Activated T-cell treated with anti-CD3 and anti-CD28 coated beads for 4 hours (primary cell): ENCODE measurements at places on chromosomes 1 and 21.

- no peak for DNase-seq
Observed at GRCh38 chr1:247749870-247750269, 1.9 kb upstream of the OR14A2 start.

GRCh38 chr21:28455253-28455600 lies 537.5 kb downstream of the LTN1 start:
- DNase-seq: no peak

DNA sequence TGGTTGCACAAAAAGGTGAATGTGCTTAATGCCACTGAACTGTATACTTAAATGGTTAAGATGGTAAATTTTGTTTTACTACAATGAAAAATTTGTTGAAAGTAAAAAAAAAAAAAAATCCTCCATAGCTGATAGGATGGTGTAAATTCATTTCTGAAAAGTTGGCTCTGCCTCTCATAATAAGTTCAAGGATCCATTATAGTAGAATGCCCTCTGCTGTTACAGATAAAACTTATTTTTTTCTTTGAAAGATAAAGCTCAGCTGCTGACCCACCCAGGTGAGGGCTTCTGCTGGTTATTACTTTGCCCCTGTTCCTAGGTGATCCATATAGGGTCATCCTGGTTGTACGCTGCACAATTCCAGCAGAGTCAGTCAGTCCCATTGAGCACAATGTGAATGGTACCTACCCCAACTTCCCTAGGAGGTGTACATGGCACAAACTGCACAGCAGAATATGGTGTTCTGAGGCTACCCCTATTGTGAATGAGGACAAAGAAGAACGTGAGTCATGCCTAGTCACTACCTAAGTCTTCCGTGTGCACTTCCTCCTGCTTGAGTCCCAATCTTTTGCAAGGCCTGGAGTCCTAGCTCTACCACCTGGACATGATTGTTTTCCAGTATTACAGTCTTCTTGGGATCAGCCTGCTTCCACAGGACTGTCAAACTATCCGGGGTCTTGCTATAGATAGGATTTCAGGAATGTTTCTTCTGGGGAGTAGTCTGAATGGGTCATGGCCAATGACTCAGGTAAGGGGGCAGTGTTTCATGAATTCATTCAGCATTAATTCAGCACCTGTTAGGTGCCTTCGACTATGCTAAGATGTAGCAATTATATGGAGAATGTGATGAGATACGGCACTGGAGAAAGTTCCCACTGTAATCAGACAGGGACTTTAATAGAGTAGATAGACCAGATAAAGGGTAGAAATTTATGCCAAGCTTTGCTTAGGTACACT lies 20.8 kb upstream of the CD5L start:
- no peak for DNase-seq

GRCh38 chr1:68180441-68181164 lies 51.7 kb downstream of the WLS start:
- no peak for DNase-seq

DNA sequence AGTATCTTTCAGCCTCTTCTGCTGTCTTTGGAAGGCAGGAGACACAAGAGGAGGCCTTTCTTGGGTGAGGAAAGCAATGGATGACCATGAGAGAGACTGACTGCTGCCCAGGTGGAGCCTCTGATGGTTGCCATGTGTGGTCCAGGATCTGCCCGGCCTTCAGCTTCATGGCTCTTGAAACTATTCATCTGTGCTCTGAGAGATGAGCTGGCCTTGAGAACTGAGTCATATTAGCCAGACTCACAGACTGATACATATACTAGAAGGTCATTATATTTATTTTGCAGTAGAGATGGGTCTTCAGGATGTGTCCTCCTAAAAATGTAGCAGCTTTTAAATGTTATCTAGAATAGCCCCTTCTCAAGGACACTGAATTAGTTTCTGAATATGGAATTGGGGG lies 33.7 kb downstream of the PTGFRN start:
- DNase-seq: no peak

GRCh38 chr1:152224093-152224492 lies at the start of gene HRNR:
HRNR (minus strand) TSS chr1:152224193; CDS start chr1:152223253, 940 bp downstream.
- DNase-seq: no peak

DNA sequence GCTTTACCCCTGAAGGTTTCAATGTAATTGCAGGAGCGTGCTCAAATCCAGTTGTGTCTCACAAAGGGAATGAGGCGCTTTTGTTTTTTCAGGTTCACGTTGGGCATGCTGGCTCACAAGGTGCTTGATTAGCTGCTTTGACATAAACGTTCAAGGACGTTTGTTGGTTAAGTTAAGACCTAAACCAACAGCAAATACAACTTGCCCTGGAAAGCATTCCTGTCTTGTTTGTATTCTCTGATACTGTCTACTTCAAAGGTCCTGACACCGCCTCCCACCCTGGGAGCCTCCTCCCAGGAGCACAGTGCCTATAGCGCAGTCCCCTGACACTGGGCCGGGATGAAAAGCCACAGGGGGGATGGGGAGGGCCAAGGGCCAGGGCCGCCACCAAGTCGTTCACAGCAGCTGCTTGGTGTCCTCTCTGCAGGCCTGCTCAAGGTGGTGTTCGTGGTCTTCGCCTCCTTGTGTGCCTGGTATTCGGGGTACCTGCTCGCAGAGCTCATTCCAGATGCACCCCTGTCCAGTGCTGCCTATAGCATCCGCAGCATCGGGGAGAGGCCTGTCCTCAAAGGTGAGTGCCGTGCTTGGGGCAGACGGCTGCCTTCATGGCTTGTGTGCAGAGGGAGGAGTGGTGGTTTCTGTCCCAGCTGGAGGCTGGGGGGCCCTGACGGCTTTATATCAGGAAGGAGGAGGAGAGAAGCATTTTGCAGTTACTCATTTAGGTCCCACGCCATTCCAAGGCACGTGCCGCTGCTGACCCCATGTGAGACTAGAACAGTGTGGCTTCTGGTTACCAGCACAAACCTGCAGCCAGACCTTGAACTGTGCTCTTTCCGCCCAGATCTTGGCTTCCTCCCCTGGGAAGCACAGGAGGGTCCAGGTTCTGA lies 6.1 kb downstream of the FAM3B start:
- DNase-seq: no peak

- DNase-seq: no peak
Observed at GRCh38 chr1:68918563-68918962, 421.7 kb upstream of the DEPDC1 start.

GRCh38 chr1:83857103-83857502 lies 141.8 kb downstream of the TTLL7 start:
- DNase-seq: no peak

DNA sequence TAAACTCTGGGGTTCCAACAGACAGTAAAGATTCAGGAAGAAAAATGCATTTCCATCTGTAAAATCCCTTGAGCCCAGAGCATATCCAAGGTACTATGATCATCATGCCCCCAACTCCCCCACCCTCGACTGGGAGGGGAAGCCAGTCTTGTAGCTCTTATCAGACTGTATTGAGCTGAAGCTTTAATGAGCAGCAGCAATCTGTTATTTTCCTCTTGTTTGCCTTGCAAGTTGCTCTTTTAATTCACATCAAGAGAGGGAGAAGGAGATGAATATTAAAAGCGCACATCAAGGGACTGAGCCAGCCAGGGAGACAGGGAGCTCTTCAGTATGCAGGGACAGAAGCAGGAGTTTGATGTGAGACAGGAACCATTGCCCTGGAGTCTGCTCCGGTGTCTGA lies 52.5 kb upstream of the KCNA3 start:
- no peak for DNase-seq

DNA sequence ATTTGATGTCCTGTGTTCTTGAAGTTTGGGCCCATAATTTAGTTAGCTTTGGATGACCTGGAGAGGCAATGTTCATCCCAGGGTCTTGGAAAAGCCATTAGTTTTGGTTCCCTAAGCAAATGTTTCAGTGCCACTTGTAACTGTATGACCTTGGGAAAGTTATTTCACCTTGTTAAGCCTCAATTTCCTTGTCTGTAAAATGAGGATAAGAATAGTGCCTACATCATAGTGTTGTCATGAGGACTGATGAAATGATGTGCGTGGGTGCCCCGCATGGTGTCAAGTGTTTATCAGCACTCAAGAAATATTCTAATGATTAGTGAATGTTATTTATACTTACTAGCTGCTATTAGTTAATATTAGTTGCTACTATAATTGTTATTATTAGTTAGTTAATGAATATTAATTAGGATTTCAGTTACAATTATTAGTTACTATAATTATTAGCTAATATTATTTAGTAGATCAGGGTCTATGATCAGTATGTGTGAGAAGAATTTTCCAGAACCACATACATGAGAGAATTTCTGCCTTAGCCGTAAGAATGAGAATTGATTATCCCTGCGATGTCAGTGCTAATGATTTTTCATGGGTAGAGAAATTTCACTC lies 1.9 kb downstream of the SH3BGR start:
- no peak for DNase-seq

DNA sequence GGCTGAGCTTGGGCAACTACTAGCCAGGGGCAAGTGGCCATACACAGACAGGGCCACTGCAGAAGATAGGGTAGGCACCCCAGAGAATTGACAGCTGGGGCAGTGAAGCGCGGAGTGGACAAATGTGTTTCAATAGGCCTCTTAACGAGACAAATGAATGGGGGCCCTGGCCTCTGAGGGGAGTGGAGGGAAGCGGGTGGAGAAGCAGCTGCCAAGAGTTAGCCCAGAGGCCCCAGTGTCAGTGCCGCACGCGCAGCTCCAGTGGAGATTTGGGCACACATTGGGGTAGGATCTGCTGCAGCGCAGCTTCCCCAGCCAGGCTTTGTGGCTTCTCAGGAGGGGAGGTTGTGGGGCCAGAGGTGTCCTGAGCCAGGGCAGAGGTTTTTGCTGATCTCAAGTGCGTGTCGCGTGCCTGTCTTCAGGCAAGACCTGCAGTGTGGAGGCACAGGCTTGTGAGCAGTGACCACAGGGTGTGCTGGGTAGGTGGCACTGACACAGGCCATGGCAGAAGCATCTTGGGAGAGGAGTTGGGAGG lies 16.9 kb downstream of the PTPRF start:
- DNase-seq: no peak

DNA sequence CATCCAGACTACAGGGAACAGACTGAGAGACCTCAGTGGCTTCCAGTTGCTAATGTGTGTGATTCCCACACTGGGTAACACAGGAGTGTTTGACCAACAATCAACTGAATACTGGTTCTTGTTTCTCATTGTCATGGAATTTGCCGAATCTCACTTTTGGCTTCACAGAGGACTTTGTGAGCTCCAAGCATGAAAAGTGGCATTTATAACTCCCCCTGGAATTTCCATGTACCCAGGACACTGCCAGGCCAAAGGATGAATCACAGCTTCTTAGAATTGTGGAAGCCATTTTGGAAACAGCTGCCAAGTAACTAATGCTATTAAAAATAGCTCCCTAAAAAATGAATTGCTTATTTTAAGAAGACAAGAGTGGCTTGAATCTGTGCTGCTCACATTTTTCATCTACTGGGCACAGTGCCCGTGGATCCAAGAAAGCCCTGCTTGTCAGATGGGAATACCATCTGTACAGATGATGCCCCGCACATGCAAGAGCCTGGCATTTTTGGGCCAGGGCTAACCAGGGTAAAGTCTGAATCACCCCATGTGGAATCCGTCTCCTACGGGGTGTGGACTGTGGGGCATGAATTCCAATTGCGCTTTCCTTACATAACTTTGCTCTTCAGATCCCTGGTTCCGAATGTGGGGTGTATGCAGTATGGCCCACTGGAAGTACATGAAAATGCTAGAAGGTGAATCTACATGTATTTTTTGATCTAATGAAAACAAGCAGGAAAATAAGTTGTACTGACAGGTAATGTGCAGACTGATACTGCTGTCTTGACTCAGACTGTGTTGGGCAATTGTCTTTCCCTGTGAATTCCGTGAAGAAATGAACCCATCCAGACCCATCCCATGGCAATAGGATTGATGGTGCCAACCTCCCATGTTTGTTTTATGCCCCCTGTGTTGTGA lies 487.3 kb downstream of the SIPA1L2 start:
- DNase-seq: no peak

GRCh38 chr1:158117854-158118704 lies 62.6 kb upstream of the CD1D start:
- peak; percentile 22 for DNase-seq

DNA sequence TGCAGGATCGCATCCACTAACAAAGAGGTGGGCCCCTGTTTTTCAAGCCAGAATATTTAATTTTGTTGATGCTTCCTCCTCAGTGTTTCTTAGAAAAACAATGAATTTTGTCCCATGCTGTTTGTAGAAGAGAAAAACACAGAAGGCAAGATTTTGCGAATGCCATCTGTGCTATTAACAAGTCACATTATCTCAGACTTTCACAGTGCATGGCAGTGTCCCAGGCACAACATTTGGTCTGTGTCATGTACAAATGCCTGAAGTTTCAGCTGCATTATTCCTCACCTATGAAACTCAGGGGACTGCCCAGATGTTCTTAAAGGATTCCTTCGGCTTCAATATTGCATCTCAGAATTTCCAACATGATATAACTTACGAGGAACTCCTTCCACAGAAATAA lies 99.6 kb upstream of the ZC3H11B start:
- DNase-seq: no peak

DNA sequence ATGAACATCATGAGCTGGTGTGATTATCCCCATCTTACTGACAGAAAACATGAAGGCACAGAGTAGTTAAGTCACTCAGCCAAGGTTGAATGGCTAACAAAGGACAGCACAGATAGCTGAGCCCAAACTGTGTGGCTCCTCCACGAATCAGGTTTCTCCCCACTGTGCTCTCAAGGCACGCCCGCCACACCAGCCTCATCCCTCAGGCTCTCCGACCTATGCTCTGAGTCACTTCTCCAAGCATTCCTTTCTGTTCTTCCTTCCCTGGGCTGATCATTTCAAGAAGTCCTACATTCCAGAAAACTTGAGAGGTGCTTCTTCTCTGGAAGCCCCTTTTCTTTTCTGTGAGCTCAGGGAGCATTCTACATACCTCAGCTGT lies 25.3 kb upstream of the SDC3 start:
- DNase-seq: no peak

GRCh38 chr1:66244429-66244828 lies 289.5 kb upstream of the SGIP1 start:
- DNase-seq: no peak

DNA sequence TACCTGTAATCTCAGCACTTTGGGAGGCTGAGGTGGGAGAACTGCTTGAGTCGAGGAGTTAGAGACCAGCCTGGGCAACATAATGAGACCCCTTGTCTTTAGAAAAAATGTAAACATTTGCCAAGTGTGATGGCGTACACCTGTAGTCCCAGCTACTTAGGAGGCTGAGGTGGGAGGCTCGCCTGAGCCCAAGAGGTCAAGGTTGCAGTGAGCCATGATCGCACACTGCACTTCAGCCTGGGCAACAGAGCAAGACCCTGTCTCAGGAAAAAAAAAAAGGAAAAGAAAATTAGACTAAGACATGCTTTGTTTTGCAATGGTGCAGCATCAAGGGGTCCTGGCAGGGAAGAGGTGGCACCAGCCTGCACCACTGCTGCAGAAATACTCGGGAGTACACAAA lies 16.8 kb upstream of the GPR157 start:
- DNase-seq: no peak

- no peak for DNase-seq
Observed at GRCh38 chr1:116991918-116992317, 9.6 kb upstream of the CD101 start.
